ENCODE measurements at places on chromosomes 6 and 20.

DNA sequence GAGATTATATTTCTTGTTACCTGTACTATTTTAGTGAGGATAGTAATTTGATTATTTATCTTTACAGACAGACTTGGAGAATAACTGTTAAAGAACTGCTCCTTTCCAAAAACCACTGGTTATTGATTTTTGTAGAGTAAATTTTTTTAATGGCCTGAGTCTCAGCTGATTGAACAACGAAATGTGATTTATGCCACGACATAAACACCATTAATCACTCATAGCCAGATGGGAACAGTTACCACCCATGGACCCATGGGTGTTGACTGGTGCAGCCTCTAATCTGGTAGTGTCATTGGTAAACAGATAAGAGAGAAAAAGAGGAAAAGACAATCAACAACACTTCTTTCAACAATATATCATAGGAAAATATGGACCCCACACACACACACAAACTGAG, 101.4 kb upstream of the BEND6 start:
- no peak for DNase-seq

GRCh38 chr6:127341471-127342202, 1.8 kb downstream of the ECHDC1 start:
- DNase-seq: no peak

DNA sequence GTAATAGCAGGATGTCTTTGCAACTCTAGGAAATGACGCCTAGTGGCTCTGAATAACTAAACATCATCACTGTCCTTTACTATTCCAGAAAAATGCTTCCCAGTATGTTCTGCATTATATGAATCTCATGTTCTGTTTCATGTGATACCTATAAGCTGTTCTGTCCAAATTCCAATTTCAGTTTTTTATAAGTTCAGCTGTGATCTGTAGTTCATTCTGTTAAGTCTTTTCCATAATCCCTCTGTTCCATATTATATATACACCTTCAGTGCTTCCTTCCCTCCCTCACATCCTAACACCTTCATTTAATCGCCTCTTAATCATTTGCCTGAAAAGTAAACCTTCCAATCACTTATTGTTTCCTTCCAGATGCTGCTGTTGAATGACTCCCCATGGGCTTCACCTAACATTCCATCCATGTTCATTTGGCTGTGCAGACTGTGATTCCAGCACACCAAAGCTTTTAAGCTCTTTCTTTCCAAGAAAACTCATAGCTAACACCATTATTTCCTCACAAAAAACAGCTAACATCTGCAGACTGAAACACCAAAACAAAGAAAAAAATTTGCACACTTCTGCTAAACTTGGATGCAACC, 18.6 kb downstream of the HMGCLL1 start:
- DNase-seq: no peak

DNA sequence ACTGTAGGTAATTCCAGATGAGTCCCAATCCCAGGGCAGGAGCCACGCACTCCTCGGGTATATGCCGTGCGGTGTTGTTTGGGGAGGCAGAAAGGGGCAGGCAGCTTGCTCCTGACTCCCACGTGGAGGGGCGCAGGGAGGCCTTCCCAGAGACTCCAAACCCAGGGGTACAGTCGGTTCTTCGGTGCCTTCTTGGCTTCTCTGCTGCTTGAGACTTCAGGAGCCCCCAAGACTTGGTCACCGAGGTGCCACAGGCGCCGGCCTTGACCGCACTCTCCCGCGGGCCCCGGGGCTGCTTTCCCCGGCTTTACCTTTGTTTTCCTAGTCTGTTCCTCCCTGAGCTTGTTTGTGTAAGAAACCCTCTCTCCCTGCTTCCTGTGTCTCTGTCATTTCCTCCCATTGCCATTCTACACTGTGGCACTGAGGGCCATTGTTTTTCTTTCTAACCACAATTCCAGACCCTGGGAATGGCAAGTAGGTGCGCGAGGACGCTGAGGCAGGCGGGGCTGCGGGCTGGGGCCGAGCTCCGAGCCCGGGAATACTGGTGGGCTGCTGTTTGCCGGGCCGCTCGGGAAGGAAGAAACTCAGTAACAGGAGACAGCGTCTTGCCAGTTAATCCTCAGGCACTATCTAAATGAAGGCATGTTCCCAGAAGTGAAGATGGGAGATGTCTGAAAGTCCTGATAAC, 215.6 kb upstream of the HEY2 start:
- DNase-seq: no peak

DNA sequence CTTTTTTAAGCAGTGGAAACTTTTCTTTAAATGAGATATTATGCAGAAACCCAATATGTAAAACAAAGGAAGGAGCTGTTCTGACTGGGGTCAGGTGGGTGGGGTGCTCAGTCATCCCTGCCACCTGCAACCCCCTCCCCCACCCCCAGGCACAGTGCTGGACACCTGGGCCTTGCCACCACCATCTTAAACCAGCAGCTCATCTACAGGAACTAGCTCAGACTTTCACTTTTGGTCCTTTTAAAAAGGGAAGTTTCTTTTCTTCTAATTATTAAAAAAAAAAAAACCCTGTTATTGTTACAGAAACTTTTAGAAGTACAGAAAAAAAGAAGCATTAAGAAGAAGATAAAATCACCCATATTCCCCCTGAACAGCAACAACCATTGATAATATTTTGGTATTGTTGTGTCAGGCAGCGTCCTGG, 37.1 kb downstream of the PPP1R16B start:
- no peak for DNase-seq
